GM23338 (cell line): ENCODE measurements at places on chromosomes 11 and 22. TPM values are rescaled to one million over a fixed set of nuclear protein-coding genes. Genes with fewer than 3 reads are reported as not detected.
A peak's percentile ranks its signal among the peaks of the same experiment; 100 is the strongest.

GRCh38 chr22:48627203-48627602, 1200.5 kb downstream of the BRD1 start:
- DNase-seq, result no peak

The NAV2 gene
- total RNA-seq, result 42.3 and 45.0 TPM in 2 replicates

The CHRDL2 gene
- 0.16 and 0.21 TPM in 2 replicates for total RNA-seq

The OR10A2 gene
- total RNA-seq, result not detected in 2 replicates

- DNase-seq, result no peak
Observed at GRCh38 chr11:66076561-66076960, 6.5 kb downstream of the PACS1 start.

DNA sequence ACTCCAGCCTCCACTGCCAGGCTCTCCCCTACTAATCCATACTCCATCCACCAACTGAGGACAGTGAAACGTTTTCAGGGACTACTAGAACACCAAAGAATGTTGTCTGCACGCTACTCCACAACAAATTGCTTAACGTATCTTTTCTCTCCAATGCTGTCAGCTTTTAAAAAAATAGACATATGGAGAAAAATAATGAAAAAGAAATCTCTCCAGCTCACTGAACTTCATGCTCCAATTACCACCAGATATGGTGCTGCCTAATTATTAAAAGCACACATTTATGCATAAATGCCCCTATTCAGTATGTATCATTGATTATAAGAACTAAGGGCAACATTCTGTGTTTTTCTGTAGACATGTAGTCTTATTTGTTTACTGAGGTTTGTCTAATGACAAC, 672.2 kb upstream of the ANO3 start:
- DNase-seq, result no peak

DNA sequence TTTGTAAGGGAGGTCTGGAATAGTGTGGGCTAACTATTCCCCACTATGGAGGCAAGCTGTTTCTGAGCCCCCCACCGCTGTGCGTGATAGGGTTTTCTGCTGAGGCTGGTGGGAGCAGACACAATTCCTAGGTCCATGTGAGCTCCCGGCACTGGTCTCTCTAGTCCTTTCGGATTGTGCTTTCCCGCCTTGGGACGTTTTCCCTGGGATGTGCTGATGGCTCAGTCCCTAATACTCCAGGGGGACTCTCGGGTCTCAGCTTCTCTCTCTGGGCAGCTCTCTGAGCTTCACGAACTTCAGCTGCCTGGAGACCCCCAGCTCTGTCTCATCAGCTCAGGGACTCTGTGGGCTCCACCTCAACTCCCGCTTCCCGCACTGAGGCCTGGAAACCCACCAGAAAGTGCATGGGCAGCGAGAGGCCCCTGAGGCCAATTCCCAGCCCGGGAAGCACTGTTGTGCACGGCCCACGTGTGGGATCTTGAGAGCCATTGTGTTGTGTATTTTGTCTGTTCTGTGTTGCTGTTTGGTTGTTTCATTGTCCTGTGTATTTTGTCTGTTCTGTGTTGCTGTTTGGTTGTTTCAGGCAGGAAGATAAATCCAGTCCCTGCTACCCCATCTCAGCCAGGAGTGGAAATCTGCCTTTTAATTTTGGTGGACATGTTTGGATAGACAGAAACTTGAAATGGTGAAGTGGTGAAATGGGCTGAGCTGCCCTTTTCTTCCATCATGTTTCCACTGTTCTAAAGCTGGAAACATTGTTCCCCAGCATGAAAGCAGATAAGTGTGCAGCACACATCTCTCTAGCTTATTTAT, 12.7 kb upstream of the TNNT3 start:
- peak; percentile 28 for DNase-seq

DNA sequence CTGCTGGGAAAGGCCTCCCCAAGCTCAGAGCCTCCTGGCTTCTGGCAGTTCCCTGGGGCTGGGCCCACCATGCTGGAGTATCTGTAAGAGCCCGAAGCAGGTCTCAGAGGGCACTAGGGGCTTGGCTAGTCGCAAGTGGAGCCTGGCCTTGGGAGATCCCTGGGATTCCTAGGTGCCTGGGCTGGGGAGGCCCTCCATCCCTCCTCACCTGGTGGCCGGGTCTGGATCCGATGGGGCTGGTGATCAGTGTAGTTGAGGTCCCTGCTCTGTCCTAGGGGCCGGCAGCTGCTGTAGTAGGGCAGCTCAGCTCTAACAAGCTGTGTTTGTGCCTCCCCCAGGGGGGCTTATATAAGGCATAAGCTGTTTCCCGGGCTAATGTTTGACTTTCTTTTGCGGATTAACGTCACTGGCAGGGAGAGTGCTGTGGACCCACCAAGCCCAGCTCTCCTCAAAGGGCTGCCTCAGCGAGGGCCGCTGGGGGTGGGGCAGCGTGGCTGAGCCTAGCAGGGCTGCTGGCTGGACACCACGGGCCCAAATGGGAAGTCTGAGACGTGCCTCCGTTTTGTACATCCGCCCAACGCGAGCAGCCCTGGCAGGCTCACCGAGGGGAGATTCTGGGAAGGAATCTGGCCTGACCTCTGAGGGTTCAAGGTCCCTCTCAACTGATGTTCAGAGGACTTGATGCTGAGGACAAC, at the start of gene SLC22A8:
TSS of gene SLC22A8 (minus strand) at position 321 of the 695 bp plus-strand sequence. CDS start 883 bp downstream, outside the sequence.
- peak; percentile 67 for DNase-seq

The KRTAP5-9 gene
- total RNA-seq, result not detected in 2 replicates

The HEPHL1 gene
- total RNA-seq, result 0.04 and 0.07 TPM in 2 replicates

- no peak for DNase-seq
Observed at GRCh38 chr22:26579331-26579886, 10.5 kb downstream of the TPST2 start.

The GDPD4 gene
- not detected in 2 replicates for total RNA-seq

DNA sequence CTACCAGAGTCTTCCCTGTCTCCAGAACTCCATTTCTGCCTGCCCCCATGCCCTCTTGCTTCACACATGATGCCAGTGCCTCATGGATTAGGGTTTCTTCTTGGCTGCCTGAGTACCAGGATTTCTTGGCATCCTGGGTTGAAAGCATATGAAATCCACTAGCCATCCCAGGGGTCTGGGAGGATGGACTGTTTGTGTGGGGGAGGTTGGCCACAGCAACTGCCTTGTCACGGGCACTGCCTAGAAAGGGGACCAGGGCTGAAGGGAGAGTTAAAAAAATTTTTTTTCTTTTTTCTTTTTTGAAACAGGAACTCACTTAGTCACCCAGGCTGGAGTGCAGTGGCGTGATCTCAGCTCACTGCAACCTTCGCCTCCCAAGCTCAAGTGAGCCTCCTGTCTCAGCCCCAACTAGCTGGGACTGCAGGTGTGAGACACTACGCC, 4.2 kb downstream of the USP35 start:
- no peak for DNase-seq

The ANO3 gene
- total RNA-seq, result not detected in 2 replicates

DNA sequence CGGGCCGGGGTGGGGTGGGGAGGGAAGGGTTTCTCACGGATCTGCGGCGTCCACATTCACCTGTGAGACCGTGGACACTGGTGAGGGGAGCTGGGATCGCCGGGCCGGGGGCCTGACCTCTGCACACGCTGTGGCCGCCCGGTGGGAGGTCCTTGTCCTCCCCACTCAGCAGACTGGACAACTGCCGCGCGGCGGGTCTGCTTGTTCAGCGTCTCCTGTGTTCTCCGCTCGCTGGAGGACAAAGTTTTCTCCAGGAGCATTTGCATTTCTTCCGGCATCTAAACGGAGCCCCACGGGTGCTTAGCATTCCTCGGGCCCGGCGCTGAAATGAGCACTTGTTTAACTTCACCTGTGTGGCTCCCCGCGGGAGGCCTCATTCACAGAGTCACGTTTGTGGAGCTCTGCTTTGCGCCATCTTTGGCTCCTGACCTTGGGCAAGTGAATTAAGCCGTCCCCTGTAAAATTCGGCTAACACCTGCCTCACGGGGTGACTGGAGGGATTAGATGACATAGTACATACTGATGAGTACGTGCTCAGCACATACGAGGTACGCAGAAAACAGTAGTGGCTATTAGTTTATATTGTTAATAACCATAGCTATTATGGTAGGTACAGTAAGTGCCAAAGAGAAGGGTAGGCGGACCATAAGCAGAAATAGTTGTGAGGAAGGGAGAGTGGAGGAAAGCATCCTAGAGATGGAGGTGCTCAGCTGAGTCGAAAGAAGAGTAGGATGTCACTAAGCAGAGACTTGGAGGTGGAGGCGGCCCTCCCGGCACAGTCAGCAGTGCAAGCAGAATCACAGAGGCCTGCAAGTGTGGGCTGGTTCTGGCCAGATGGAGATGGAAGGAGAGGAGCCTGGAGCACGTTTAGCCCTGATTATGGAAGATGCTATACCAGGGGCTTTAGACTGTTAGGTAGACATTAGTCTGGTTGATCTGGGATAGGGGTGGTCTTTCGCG, 885 bp downstream of the TRMU start:
- peak; percentile 41 for DNase-seq

GRCh38 chr11:17752144-17752543, 17.6 kb downstream of the KCNC1 start:
- no peak for DNase-seq

DNA sequence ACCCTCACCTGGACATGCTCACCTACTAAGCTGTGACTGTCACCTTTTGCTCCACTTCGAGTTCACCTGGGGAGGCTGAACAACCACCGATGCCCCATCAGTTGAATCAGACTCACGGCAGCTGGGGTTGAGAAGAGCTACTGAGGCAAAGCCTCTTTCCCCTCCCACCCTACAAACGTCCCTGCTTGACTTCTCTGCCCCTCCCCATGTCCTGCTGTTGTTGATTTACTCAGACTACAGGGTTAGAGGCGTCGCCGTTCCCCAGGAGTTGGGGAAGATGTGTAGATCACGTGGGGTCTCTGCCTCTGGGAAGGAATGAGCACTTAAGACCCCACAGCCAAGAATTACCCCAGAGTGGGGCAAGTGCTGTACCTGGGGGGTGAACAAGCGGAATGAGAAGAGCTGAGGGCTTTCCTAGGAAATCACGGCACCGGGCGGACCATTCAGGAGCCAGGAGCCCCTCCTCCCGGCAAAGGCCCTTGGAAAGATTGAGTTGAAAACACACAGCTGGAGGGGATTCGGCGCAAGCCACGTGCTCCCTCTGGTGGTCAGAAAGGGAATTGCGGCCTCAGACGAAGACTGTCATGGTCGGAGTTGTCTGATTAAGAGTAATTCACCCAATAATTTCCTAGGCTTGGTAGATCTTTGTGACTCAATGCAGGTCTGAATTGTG, 7.0 kb downstream of the FXYD2 start:
- peak; percentile 88 for DNase-seq

- DNase-seq, result no peak
Observed at GRCh38 chr11:44502506-44502905, 63.0 kb upstream of the CD82 start.

The PATE4 gene
- not detected in 2 replicates for total RNA-seq

The TYR gene
- total RNA-seq, result not detected in 2 replicates

DNA sequence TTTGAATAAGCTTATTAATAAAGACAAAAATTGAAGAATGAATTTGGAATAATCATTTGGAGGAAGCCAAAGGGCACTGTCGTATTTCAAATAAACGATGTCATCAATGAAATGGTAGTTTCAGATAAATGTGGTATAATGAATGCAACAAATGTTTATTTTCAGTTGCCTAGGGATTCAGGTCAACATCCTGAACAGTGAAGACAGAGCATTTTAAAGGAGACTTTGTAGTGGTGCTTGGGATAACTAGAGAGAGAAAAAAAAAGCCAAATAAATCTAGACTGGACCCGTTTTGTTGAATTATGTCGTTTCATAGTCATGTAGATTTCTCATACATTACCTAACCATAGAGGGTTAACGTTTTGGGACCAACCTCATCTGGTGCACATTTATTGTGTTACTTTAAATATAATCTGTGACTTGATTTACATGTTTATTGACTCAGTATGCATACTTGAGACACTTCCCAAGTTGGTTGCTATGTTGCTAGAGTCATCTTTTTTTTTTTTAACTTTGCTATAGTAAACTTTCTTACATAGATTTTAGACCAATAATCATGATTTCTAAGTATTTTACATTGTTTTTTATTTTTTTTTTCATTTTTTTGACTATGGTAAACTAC, 111.1 kb downstream of the NCAM1 start:
- no peak for DNase-seq

The HPX gene
- 0.50 and 0.63 TPM in 2 replicates for total RNA-seq

The MS4A4A gene
- total RNA-seq, result not detected in 2 replicates

GRCh38 chr11:128208329-128209137, 378.8 kb downstream of the ETS1 start:
- DNase-seq, result no peak

The MS4A15 gene
- not detected in 2 replicates for total RNA-seq

DNA sequence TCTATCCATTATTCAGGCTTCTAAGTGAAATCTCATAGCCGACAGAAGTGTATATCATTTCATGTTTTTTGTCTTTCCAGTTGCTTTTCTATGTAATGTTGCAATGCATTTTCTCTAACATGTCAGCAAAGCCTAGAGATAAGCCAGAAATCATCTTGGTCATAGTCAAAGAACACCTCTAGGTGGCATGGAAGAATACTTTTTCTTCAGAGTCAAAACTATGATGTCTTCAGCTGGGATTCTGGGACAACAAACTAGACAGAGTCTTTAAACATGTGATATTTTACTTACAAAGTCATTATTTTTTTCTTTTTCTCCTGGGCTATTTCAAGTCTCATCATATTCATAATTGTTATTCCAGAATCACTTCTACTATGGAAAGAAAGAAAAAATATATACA, 4.4 kb downstream of the GAS2 start:
- DNase-seq, result peak; percentile 28

DNA sequence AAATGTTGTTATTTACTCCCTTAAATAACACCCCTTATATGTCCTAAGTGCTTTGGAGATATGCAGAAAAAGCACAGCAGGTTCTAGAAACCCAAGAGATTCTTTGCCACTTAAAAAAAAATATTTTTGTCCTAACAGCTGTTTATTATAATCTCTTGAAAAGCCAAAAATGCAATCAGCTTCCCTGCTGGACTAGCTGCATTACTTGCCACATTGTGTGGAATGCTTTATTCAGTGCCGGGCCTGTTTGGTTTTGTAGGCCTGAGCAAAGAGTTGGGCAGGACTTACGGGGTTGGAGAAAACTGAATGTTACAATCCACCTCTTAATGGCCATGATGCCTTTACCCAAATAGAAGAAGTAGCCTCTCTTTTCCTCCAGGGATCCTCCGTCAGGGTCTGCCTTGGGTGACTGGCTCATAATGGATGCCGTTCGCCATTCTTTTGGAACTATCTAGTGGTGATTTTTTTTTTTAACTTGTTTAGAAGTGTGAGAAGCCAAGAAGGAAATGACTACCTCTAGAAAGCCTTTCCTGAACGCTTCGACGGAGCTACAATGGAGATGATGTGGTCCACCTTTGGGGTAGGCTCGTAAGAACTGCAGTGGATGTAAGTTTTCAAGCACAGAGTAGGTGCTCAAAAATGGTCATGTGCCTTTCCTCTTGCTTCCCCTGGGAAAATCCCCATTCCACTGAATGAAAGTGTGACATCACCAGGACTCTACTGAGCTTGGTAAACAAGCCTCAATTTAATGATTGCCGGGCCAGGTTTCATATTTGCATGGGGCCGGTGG, 241.3 kb upstream of the NCAM1 start:
- no peak for DNase-seq

GRCh38 chr11:121754598-121754997, 301.8 kb upstream of the SORL1-AS1 start:
- DNase-seq, result no peak

- no peak for DNase-seq
Observed at GRCh38 chr11:47306484-47306844, 36.5 kb downstream of the MADD start.

The ENDOD1 gene
- 4.0 and 4.4 TPM in 2 replicates for total RNA-seq

- no peak for DNase-seq
Observed at GRCh38 chr11:33448461-33449130, 191.4 kb downstream of the HIPK3 start.
